ENCODE measurements at places on chromosomes 6 and 20.

GRCh38 chr6:25417046-25417605, 138.0 kb downstream of the CARMIL1 start:
- no peak for DNase-seq

DNA sequence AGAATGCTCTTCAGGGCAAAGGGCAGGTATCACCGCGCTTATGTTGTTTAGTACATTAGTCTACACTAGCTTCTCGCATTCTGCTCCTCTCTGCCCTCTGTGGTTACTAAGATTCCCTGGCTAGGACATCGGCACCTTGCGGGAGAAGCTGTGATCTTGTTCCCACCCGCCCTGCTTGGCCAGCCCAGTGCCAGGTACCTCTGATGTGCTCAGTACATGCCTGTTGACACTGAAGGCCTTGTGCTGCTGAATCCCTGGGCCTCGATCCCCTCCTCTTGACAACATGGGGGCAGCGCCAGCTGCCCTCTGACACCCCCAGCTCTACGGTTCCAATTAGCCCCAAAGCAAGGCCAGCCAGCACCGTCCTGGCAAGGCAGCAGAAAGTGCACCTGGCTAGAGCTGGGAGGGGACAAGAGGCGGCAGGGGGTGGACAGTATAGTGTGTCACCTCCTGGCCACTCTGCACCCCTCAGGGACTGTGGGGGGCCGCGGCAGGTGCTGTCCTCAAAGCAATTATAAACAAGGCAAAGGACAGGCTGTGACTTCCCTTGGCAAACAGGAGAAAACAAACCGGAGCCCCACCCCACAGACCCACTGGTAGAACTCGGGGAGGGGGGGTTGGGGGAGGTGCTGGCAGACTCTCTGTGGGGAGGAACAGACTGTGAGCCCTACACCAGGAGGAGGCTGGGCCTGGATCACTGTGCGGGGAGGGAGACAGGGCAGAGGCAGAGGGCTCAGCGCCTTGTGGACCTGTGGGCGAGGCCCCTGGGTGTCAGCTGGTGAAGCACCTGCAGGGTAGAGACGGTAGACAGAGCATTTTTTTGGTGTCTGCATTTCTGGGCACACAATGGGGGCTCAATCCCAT, 7.1 kb downstream of the TFEB start:
- no peak for DNase-seq

- no peak for DNase-seq
Measured at GRCh38 chr6:44645276-44645675, 257.8 kb downstream of the CDC5L start.

DNA sequence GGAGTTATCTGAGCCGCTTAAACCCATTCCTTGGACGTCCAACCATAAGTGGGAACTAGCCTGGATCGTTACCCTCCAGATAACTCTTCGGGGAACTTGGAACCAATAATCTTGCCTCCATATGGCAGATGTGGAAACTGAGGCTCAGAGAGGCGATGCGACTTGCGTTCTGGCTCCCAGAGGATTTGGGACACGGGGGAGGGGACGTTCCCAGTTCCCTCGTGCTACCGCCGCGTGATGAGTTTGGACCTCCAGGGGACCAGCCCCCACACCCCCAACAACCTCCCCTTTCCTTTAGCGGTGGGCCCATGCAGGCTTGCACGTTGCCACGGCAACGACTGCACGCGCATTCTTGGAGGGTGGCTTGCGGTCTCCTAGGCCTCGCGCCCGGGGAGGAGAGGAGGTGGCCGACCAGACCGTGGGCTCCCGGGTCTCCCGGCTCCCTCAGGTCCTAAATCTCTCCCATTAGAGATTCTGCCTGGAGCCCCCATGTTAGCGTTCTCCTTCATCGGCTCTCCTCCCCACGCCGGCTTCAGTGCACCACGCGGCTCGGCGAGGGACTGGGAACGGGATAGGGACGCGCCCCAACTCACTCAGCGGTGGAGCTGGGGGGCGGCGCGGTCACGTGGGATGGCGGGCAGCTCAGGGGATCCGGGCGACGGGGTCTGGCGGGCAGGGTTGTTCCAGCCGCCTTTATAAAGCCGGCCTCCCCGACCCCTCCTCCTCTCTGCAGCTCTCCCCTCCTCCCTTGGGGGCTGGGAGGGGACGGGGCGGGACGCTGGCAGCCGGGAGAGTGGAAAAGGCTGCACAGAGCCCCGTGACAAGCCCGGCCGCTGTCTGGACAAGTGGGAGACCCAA, at the start of gene PLTP:
Gene PLTP, minus strand, starts transcription at position 670 of the 858 bp plus-strand sequence. CDS start 703 bp downstream, outside the sequence.
- no peak for DNase-seq

GRCh38 chr6:293193-294174, 1.2 kb downstream of the DUSP22 start:
- DNase-seq = no peak

- no peak for DNase-seq
Measured at GRCh38 chr20:45308117-45308778, at the start of gene MATN4. Gene MATN4 (minus strand): TSS chr20:45308299. CDS start chr20:45305582, 2,717 bp downstream.

- DNase-seq = no peak
Measured at GRCh38 chr20:19976595-19977372, 40.4 kb upstream of the NAA20 start.

GRCh38 chr6:125918681-125919566, 37.6 kb upstream of the HINT3 start:
- DNase-seq = no peak

GRCh38 chr6:3865463-3865862, 16.3 kb downstream of the FAM50B start:
- no peak for DNase-seq

DNA sequence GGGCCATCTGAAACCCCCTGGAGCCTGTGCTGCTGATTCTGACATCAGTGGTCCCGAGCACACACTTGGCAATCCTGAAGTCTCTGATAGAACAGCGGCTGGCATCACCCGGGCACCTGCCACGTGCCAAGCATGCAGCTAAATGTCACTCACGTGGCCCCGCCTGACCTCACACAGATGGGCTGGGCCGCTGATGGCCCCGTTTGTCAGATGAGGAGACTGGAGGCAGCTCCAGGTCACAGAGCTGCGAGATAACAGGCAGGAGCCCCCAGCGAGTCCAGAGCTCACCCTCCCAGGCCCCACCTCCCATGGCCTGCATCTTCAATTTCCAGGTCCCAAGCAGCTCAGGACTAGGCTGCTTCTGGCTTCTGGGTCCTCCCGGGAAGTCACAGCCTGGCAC, 67.2 kb downstream of the YTHDF1 start:
- DNase-seq = no peak

GRCh38 chr20:11182720-11183119, 508.9 kb upstream of the JAG1 start:
- no peak for DNase-seq
